ENCODE measurements at places on chromosomes 13 and 19.

GRCh38 chr13:43200307-43200706 lies 176.9 kb downstream of the DNAJC15 start:
- DNase-seq: no peak

GRCh38 chr19:51367255-51367564 lies 1.0 kb upstream of the ETFB start:
- peak; percentile 62 for DNase-seq

DNA sequence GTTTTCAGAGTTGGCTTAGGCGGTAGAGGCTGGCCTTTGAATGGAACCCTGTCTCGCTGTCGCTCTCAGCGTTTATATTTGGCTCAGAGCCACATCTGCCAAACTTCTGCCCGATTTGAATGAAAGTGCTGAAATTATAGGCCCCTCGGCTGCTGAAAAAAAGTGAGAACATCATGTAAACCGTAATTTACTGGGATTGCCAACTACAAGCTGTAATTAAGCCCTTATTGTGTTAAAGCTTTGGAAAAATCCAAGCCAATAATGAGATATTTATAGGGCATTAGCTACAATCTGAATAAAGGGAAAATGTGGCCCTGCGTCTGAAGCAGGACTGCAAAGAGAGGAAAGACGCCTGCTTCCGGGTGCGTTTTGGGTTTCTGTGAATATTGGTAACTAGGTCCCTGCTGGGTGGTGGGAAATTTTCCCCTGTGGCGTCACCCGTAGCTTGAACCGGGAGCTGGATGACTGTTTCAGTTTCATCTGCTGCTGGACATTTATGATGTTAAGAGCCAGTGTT lies 9.9 kb downstream of the DNM2 start:
- peak; percentile 66 for DNase-seq

DNA sequence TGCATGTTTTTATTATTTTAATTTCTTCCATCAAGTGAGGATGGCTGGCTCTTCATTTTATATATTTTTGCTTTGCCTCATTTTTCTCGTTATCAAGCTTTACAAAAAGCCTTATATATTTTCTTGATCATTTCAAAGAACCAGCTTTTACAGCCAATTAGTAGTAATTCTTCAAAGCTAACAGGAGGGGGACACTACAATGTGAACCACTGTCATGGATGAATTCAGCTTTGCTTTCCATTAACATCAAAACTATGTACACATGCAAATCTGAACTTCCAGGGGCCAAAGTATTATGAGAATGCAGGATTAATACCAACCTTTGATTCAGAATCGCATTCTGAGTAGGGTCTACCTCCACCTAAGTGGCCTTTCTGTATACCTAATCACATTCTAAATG lies 11.1 kb downstream of the UQCRFS1 start:
- DNase-seq: no peak

GRCh38 chr13:88736026-88736425 lies 1064.9 kb downstream of the SLITRK5 start:
- DNase-seq: no peak

- DNase-seq: no peak
Measured at GRCh38 chr13:98961503-98962105, 16.3 kb downstream of the DOCK9 start.

DNA sequence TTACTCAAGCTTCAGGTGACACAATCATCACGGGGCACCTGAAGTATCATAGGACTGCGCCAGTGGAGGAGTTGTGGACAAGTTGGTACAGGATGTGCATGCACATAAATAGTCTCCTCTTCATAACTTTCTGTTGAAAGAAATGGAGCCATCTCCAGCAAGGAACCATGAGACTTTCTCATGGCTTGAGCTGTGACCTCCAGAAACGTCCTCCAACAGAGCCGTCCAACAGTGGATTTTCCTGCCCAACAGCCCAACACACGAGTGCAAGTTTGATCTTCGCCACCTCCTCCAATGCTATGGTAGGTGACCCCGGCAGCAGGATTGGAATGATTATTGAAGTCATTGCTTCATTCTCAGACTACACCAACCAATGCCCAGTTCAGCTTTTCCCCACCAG lies 105.1 kb upstream of the ZNF507 start:
- DNase-seq: no peak

DNA sequence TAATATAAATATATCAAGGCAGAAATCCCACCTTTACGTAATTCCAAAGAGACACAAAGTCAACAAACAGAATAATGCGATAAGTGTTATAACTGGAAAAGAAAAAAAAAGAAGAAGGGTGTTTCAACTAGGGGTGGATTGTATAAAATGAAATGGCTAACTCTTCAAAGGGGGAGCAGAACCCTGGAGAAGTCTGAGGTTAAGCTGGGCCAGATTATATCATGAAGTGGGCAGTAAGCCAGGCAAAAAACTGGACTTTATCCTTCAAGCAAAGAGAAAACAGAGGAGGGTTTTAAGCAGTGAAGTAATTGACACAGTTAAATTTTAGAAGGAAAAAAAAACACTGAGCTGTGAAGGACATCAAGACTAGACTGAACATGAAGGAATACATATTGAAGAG lies 41.9 kb downstream of the TBC1D4 start:
- no peak for DNase-seq

DNA sequence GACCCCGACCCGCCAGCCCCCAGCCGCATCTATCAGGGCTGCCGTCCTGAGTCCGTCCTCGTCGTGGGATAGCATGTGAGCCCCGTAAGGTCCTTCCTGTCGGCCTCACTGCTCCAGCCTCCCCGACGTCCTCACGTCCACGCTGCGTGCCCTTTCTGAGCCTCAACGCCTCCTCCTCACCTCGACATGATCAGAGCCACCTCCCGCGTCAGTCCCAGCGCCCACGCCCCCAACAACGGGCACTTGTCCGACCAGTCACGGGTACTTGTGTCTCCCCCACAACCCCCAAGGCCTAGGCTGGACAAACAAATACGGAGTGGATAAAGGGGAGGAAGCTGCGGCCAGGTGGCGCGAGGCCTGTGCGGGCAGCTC lies 665 bp downstream of the ZNF497 start:
- DNase-seq: peak; percentile 97

- no peak for DNase-seq
Measured at GRCh38 chr13:45474584-45475454, 10.1 kb downstream of the COG3 start.

DNA sequence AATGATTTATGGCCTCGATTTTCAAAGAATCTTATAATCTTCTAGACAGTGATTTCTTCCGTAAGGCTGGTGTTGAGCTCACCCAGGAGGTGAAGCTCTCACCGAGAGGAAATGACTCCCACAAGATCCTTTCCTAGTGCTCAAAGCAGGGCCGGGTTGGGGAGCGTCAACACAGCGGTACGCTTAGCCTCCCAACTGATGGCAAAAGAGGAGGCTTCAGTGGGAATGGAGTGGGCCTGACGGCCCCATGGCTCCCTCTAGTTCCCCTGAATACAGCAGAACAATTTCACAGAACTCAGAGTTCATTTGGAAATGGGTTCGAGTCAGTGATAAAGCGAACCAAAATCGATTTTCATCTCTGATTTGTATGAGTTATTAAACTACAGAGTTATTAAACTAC lies 449.5 kb downstream of the KLF12 start:
- DNase-seq: no peak

DNA sequence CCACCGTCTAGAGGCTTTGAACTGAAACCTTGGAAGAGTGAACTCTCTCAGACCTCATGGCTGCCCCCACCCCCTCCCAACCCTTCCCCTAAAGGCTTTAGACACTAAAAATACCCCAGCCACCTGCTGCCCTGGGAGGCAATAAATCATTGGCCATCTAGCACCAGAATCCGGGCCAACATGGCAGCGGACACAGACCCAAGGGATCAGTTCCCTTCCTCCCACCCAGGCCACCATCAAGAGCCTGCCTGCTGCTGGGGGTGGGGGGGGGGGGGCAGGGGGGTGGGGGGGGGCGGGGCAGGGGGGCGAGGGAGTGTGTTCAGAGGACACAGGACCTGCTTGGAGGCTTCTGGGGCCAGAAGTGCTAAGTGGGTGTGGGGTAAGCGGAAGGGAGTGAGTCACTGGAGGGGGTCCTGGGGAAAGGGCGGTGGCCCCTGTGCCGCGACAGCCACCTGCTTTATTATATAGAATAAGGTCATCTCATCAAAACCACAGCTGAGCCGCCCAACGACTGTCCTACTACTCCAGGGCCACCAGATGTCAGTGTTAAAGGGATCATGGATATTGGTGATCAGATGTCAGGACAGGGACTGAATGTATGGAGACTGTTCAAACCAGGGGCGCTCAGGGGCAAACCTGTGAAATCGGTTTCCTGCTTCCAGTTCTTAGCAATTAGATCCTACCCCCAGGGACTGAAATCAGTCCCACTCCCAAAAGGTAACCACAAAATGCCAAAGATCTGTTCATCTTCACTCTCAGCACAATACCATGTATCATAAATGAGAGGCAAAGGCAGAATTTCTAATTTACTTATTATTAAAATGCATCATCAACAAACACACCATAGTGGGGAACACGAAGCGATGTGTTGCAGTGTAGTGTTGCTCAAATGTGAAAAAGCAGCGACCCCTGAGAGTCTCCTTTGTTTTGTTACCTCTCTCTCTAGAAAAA lies 24.3 kb downstream of the ARL11 start:
- DNase-seq: peak; percentile 88

DNA sequence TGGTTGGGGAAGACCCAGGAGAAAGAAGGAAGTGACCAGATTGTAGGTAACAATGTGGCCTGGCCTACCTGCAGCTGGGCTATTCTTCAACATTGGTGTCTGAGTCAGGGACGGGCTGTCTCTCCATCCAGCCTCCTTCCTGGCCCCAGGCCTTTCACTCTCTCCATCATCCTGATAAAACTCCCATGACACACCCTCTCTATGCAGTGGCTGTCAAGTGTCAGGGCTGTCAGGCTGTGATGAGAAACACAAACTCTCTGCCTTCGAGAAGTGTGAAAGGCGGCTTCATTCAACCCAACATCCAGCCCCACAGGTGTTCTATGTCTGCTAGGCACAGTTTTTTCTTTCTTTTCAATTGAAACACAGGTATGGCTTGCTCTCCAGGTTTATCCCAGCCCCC lies 153.3 kb upstream of the VSTM2B start:
- no peak for DNase-seq

DNA sequence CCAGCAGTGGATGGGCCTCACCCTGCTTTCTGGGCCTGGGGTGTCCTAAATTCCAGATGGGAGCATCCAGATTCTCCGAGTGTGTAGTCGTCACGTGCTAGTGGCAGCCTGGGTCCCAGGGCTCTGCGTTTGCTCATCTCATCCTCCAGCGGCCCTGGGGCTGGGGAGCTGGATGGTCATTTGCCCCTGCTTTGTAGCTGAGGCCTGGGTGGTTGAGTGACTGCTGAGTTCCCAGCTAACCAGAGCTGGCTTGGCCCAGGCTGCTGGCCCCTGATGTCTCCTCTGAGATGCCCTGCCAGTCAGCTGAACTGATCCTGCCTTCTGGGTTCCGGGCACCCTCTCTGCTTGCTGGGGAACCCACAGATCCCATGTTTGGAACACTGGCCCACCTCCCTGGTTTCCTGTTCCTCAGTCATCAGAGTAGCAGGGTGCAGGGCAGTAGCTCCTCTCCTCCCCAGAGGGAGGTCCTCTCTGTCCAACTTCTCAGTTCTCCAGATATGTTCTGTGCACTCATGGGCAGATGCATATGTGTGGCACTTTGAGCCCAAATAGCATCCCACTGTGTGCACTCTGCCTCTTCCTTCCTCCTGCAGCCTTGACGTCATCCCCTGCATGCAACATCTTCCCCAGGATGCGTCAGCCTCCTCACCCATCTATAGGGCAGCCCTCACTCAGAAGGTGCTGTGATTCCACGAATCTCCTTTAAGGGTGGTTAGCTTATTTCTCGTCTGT lies 22.4 kb upstream of the CRTC1 start:
- DNase-seq: peak; percentile 84

DNA sequence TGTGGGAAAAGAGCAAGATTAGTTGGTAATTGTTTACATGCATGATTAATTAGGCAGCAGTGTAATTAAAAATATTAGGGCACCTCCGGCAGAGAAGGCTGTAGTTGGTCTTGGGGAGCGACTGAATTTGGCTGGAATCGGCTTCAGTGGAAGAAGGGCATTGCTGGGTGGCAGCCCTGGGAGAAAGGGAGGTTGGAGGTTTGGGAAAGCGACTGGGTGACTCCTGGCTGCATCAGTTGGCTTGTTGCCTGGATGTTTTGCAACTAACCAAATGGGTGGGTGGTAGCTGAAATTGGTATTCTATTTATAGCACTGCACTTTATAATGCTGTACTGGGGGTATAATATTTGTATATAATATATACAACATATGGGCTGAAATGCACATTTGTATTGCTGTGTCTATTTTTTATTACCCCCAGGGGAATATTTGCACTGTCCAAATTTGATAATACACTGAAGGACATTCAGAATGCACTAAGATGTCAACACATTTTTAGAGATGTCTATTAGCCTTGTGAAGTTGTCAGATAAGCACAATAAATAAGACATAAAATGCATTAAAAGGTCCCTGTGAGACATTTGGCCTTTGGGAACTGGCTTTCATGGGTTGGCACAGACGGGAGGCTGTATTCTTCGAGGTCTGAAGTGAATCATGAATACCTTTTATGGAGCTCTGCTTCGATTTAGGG lies 1.7 kb downstream of the B3GLCT start:
- peak; percentile 95 for DNase-seq

GRCh38 chr19:17902701-17903100 lies 30.1 kb upstream of the CCDC124 start:
- peak; percentile 32 for DNase-seq

DNA sequence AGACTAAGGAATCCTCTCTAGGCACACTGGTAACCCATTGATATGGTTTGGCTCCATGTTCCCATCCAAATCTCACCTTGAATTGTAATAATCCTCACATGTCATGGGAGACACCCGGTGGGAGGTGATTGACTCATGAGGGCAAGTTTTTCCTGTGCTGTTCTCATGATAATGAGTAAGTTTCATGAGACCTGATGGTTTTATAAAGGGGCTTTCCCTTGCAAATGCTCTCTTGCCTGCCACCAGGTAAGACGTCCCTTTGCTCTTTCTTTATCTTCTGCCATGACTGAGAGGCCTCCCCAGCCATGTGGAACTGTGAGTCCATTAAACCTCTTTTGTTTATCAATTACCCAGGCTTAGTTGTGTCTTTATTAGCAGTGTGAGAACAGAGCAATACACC lies 81.4 kb upstream of the GPC6 start:
- no peak for DNase-seq

- DNase-seq: no peak
Measured at GRCh38 chr13:111905609-111905945, 161.4 kb upstream of the SOX1 start.

DNA sequence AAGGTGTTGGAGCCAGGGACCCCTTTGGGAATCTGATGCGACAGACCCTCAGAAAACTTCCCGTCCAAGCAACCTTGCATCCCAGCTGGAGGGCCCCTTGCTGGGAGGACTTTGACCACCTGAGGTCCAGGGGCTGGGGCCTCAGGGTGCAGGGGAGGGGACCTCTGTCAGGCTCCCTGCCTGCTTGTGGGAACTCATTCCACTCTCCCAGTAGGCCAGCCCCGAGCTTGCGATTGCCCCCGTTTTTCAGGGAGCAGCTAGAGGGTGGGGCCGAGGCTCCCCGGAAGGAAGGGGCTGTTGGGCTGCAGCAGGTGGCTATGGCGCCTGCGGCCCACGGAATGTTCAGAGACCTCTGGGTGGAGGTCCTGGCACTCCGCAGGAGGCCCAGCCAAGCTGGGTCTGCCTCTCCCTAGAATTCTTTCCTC lies 2.8 kb downstream of the GNA11 start:
- peak; percentile 80 for DNase-seq

GRCh38 chr19:11324079-11324661 lies 15.3 kb downstream of the RAB3D start:
- DNase-seq: peak; percentile 90
